ENCODE measurements at places on chromosomes 6 and 20.
A peak's percentile ranks its signal among the peaks of the same experiment; 100 is the strongest.

DNA sequence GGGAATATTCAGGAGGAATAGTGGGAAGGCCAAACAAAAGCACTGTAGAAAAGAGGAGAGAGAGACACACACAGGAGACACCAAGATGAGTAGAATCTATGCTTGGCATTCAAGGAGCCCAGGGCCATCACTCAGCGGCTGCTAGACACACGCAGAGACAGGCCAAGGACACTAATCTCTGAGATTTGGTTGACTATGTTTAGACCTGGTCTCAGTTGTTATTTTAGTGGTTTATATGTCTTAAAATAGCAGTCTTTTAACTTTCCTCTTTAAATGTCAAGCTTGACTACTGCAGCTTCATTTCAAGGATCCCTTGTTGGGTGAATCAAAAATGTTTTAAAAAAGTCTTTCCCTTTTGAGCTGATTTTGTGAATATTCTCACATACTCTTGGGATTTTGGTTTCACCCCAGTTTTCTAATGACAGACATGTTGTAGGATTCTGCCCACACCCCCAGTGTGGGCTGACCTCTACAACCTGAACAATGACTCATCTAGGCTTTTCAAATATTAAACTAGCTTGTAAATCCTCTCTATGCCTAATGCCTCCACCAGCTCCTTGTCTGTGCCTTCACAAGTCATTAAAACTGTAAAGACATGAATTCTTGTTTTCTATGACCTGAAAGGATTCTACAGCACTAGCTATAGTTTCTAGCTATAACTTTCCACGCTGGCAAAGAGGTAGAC lies 142.7 kb upstream of the EXOC2 start:
- no peak for DNase-seq

DNA sequence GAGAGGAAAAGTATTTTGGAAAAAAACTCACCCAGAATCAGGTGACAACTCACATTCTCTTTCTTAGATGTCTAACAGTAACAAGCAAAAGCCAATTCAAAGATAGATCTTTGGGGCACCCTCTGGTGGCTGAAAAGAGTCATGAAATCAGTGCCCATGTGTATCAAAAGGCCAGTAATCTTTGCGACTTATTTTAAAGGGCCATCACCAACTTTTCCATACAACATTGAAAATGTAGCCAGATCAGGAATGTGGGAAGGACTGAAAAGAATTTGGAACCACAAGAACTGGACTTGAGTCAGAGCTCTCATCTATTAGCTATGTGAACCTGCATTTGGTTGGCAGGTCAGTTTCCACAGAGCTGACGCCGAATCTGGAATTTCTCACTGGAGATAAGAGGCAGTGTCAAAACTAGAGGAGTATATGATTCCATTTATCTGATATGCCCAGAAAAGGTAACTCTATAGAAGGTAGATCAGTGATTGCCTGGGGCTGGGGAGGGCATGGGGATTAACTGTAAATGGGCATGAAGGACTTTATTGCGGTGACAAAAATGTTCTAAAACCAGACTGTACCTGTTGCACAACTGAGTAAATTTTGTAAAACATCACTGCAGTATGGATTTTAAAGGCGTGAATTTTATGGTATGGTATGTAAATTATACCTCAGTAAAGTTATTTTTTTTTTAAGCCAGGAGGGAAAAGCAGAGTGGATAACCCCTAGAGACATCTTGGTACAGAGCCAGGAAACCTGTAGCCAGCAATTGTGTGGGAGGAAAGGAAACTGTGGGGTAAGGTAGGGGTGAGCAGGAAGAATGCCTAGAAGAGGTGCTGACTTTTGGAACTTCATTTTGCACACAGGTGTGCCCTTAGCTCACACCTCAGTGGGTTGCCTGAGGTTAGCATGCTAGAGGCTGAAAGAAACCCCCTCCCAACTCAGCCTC lies 117.1 kb upstream of the ASF1A start:
- DNase-seq = peak; percentile 77

- no peak for DNase-seq
Measured at GRCh38 chr6:4020822-4021132, 58.2 kb downstream of the FAM217A start.

DNA sequence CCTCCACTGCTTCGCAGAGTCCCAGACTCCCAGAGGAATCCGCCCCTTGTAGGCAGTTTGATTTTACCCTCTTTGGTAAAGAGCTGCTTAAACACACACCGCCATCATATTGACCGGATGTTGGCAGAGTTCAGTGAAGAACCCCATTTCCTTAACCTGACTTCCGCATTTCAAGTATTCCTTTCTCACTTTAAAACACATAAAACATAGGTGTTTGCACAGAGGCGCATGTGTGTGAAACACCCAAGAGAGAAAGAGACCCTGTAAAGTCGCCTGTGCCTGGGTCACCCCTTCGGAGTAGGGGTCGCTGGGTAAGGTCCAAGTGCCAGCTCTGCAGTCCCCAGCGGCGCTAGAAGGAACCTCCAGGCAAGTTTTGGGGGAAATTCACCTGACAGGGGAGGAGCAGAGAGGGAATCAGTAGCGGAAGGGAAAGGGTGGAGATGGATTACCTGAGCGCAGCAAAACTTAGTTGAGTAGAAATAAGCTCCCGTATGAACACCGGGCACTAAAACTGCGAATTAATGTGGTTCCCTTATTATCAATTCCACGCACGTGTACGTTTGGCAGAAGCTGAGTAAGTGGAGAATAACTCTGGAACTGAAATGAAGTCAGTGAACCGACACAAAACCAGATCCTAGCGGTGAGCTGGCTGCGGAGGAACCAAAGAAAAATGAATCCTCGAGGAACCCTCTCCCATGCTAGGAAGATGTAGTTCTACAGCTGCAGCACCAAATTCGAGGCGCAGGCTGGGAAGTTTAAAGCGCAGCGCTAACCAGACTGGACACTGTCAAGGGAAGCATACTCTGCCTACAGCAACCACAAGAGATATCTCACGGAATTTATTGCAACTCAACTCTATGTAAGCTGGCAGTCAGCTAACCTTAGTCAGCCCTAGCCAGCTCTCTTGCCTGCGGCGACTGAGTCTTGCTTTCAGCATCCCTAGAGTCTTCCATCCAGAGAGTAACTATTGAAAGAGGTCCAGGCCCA lies 3.5 kb upstream of the HTR1B start:
- DNase-seq = no peak

DNA sequence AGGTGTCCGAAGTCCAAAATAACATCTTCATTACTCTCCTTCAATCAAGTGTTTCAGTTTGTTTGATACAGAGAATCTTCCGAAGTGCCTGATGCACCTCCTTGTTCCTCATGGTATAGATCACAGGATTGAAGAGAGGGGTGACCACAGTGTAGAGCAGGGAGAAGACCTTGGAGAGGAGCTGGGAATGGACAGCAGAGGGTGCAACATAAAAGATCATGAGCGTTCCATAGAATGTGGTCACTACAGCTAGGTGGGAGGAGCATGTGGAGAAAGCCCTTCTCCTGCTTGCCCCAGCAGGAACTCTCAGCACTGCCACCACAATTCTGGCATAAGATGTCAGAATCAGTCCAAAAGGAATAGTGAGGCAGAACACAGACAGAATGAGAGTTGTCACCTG lies 11.9 kb downstream of the OR12D1 start:
- DNase-seq = no peak

DNA sequence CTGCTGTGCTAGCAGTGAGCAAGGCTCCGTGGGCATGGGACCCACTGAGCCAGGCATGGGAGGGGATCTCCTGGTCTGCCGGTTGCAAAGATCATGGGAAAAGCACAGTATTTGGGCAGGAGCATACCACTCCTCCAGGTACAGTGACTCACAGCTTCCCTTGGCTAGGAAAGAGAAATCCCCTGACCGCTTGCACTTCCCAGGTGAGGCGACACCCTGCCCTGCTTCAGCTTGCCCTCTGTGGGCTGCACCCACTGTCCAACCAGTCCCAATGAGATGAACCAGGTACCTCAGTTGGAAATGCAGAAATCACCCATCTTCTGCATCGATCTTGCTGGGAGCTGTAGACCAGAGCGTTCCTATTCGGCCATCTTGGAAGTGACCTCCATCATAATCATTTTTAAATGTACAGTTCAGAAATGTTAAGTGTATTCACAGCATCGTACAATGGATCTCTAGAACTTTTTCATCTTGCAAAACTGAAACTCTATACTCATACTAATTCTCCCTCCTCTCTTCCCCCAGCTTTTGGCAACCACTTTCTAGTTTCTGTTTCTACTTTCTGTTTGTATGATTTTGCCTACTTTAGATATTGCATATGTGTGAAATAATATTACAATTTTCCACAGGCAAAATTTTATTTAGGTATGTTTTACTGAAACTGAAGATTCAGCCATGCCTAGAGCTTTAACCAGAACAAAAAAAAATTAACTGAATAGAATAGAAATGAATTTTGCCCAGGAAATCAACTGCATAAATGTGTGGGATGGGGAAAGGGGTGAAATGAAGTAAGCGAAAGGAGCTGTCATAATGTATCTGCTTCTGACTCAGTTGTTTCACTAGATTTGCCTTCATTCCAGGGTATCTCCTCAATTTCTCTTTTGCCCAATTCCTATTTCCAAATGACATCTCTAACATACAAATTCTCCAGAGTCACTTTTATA lies 100.0 kb downstream of the RWDD2A start:
- no peak for DNase-seq

DNA sequence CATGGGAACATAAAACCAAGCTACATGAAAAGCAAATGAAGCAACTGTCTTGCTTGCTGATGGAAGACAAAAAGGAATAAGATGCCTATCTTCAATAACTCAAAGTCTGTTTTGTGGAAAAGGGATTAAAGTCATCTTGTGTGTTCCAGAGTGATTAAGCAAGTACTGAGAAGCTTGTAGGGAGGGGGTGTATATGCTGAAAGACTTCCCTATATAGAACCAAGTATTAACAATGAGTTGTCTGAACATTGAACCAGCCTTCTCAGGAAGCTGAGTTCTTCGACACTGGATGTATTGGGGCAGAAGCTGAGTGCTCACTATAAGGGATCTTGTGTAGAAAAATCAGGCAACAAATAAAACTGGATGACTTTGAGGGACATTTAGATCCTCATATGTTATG lies 451.8 kb downstream of the CD83 start:
- no peak for DNase-seq

DNA sequence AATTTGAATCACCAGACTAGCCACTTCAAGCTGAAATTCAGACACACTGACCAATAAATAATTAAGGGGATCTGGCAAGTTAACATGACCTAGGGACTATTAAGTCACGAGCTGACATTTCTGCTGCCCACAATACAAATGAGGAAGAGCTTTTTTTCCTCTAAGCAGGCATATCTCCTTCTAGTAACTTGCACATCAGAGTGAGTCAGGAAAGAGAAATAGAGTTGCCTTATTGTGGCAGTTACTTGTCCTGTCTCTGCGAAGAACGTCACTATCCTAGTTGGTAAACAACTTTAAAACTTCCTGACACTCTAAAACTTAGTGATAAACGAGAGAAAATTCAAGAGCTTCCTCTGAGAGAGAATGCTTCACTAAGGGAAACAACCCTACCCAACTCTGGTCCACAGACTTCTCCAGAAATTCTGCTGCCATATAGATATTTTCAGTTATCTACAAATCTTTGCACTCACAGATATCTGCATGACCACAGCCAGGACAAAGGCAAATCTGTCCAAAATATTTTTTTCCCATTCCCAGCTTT lies 4.2 kb downstream of the PLA2G7 start:
- no peak for DNase-seq

DNA sequence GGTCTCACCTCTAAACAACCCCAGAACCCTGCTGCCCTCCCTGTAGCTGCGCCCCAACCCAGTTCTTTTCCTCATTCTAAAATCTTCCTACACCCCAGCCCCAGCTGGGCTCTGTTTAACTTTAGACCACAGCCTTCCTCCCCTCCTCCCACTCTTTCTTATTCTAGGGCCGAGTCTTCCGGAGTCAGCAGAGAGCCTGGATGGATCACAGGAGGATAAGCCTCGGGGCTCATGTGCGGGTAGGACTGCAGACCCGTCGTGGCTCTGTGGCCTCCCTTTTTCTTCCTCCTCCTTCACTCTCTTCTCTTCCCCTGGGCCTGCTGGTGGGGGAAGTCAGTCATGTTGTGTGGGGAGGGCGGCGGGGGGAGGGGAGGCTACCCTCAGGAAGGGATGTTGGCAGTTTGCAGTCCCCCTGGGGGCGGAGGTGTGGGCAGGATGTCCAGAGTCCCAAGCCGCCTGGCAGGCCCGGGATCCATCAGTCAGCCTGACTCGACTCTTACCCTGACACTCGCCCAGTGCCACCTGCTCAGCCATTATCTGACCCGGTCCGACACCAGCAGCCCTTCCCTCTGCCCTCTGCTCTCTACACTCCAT lies 8.1 kb downstream of the CAPN11 start:
- DNase-seq = no peak

GRCh38 chr20:50333131-50333670 lies 142.6 kb downstream of the CEBPB start:
- DNase-seq = no peak

DNA sequence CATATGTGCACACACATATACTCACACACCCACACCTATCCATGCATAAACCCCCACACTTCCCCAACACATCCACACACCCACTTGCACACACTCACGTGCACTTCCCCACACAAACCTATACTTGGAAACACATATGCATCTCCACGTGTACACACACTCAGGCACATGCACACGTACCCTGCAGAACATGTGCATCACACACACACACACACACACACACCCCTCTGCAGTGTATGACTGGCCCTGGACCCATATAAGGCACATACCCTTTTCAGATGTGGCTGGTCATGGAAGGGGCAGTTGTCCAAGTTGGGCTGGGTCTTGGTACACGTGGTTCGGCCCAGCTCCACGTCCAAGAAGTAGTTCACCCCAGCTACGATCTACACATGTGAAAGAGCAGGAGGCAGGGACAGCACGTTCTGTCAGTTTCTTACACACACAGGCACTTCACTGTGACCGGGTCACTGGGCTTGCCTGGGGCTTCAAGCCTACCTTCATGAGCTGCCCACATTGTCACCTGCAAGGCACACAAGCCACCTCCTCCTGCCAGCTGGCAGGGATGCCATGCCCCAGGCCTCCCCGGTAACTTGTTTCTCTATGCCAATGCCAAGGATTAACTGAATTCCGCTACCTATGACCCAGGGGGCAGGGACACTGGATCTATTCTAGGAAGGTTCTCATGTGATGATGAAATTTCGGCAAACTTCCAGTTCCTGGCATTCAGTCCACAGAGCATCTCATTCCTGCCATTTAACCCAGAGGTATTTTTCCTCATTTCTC lies 2.6 kb downstream of the CST3 start:
- DNase-seq = no peak

DNA sequence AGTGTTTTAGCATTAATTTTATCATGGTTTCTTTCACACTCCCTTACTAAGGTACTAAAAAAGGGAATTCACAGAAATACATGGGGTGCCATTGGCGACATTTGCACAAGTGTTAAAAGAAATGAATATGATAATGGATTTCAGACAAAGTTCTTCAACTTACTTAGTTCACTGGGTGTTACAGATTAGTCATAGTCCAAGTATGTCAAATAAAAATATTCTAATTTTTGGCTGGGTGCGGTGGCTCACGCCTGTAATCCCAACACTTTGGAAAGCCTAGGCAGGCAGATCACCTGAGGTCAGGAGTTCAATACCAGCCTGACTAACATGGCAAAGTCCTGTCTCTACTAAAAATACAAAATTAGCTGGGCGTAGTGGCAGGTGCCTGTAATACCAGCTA lies 286.1 kb upstream of the TFAP2D start:
- no peak for DNase-seq

GRCh38 chr20:46221256-46221833 lies 87.0 kb downstream of the CDH22 start:
- DNase-seq = no peak

GRCh38 chr6:116500969-116501433 lies 10.4 kb upstream of the CALHM5 start:
- DNase-seq = no peak

Measured in HFF-Myc (cell line).